ENCODE measurements at places on chromosomes 6 and 20.

GRCh38 chr6:13384966-13385365 lies 56.6 kb upstream of the TBC1D7 start:
- no peak for DNase-seq

DNA sequence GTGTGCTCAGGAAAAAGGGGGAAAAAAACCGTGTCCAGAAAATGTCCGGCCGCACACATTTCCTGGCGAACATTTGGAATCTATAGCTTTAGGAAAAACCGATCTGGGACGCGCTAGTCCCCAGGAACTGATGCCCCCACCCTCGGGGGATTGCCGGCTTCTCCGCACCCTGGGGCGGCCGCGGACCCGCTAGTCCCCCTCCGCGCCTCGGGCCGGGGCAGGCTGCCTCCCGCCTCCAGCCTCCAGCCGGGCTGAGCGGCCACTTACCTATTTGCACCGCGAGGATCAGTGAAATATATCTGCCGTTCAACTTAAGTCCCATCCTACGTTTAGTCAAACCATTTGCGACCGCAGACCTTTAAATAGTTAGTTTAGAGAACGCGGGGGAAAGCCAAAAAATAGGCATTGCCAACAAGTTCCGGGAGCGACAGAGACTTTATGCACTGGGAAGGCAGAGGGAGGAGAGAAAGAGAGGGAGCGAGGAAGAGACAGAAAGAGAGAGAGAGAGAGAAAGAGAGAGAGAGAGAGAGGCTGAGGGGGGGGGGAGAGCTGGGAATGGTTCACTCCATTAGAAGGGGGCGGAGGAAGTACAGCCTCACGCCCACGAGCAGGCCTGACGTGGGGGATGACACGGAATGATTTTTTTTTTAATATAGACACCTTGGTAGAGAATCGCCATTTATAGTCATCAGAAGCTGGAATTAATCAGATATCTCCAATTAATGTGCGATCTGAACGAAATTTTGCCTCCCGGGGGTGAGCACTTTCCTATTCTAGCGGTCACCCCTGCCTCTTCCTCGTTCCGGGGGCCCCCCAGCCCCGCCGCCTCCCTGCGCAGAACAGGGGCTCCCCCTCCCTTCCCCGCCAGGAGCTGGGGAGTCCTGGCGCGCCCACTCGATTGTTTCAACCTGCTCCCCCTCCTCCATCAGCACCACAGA lies at the start of gene NRN1:
Gene NRN1 (minus strand): TSS at position 498 of the 938 bp plus-strand sequence. CDS start 176 bp downstream, at position 322.
- DNase-seq = no peak

GRCh38 chr6:152566103-152566875 lies 70.9 kb downstream of the SYNE1 start:
- DNase-seq = no peak

DNA sequence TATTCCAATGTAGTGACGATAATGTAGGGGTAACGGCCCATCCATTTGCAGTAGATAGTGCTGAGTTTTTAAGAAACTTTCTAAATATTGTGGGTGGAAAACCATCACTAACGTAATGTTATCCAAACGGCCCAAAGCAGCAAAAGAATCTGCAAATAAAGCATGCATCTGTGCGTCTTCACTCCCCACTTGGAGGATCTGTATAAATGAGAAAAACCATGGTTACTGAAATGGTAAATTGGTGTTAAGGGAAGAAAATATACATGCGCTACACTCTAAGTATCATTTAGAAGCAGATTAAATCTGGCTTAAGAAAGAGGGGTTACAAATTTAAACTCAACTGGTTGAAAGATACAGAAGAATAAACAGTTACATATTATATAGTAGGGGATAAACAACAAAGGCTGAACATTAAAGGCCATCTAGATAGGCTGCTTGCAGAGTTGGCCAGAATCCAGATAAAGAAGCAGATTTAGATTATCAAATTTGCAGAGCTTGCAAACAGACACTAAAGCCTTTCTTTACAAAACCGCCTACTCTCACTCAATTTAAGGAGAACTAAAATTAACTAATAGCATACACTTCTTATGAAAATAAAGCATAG lies 93.3 kb downstream of the SESN1 start:
- no peak for DNase-seq

DNA sequence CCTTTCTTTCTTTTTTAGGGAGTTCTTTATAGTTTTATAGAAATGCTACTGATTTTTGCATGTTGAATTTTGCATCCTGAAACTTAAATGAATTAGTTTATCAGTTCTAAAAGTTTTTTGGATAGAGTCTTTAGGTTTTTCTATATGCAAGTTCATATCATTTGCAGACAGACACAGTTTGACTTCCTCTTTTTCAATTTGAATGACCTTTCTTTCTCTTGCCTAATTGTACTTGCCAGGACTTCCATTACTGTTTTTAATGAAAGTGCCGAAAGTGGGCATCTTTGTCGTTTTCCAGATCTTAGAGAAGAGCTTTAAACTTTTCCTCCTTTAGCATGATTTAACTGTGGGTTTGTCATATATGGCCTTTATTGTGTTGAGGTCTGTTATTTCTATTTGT lies 21.1 kb upstream of the EDN1 start:
- DNase-seq = no peak

DNA sequence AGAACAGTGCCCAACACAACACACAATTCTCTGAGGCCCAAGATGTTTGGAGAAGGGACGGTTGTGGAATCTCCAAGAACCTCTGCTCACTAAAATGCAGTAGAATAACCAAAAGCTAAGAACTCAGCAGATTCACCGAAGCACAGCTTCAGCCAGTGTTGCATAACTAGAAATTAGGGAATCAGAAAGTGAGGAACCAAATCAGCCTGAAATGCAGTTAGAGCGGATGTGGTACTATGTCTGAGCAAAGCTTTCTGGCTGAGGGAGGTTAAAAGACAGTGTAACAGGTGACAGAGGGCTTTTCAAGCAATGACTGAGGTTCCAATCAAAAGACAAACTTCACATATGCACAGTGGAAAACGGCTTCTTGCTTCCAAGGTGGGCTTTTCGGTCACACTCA lies 197.9 kb upstream of the KCNK16 start:
- DNase-seq = no peak

DNA sequence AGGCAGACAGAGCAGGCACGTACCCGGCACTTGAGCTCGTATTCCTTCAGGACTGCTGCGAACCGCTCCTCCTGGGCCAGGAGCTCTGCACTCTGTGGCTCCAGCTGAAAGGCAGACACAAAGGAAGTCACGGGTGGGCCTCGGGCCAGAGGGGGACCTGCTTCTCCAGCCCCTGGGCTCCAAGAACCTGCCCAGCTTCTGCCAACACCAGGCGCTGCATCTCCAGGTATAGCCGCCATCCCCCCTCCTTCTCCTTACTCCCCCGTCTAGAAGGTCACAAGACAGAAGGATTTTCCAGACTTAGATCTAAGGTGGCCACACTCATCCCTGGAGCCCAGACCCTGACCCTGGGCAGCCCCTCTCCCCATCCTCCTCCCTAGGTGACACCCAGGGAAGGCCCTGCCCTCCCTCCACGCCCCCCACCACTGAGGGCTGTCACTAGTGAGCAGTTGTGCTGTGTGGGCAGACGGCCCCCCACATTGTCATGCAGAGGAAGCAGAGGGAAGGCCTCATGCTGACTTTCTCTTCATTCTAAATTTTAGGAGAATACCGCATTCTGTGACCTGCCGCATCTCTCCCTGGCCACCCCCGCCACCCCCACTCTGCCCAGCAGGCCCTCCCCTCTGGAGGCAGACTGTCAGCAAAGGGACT lies 81.9 kb downstream of the GINS1 start:
- DNase-seq = no peak

GRCh38 chr6:93021235-93021915 lies 398.0 kb downstream of the EPHA7 start:
- DNase-seq = no peak

DNA sequence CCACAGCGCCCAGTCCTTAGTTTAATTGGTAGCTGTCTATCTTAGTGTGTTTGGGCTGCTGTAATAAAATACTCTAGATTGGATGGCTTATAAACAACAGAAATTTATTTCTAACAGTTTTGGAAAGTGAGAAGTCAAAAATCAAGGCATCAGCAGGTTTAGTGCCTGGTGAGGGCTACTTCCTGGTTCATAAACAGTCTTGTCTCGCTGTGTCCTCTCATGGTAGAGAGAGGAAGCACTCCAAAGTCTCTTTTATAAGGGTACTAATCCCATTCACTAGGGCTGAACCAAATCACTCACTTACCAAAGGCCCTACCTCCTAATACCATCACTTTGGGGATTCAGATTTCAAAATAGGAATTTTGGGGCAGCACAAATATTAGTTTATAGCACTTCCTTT lies 336.9 kb upstream of the RSPO3 start:
- no peak for DNase-seq

DNA sequence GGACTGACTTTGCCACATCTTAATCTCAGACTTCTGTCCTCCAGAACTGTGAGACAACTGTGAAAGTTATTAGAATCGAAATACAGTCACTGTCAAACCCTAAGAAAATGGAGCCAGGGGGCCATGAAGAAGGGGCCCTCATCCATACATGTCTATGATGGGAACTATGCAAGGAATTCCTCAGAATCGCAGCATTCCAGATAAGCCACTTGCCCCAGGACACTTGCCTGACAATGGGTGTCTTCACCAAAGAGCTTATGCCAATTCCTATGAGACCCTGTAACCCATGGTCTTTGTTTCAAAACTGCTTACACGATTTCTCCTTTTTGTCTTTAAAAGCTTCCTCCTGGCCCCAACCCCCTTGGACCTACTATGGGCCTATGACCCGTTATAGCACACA lies 90.4 kb upstream of the FOXP4 start:
- no peak for DNase-seq

DNA sequence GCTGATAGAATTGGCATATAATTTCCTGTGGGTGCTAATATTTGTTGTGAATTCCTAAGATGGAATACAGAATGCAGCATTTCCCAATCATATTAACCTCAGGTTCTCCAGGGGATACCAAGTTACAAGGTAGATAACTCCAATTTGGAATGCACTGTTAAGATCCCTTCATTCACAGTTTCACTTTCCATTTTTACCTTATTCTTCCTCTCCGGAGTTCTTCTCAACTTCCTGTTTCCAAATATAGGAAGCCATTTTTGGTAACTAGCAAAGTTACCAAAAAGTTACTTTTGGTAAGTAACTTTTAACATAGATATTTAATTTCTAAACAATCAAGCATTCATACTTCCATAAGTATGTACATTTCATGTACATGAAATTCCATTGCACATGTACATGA lies 63.5 kb upstream of the PHACTR2 start:
- DNase-seq = no peak

- DNase-seq = no peak
Measured at GRCh38 chr6:36959555-36960250, 5.2 kb downstream of the PI16 start.

DNA sequence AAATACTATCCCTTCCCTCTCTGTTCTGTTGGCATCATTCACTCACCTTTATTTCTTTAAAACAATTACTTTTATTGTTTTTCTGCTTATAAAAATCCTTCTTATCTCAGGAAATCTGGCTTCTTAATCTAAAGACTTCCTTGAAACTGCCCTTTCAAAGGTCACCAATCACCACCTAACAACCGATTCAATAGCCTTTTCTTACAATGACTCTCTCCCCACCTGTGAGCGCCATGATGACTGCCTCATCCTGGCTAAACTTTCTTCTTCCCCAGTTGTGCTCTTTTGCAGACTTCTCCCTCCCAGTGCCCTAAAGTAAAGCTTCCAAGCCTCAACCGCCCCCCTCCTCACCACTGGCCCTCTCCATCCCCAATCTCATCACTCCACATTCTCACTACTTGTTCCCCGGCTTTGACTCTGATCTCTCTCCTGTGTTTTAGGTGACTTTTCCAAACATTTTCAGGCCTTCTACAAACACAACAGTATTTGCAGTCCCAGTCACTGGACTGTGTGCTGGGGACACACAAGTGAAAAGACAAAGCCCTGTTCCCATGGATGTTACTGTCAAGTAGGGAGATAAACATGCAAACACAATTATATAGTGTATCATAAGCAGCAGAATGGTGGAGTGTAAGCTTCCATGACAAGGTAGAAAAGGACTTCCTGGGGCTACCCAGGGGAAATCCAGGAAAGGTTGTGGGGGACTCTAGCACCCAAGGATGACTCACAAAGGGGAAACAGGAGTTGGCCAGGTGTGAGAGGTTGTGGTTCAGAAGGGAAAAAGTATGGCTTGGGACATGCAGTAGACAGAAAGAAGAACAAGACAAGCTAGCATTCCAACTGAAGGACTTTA lies 12.8 kb downstream of the NHSL1 start:
- no peak for DNase-seq

GRCh38 chr20:2986466-2986865 lies 57.0 kb upstream of the GNRH2 start:
- no peak for DNase-seq

DNA sequence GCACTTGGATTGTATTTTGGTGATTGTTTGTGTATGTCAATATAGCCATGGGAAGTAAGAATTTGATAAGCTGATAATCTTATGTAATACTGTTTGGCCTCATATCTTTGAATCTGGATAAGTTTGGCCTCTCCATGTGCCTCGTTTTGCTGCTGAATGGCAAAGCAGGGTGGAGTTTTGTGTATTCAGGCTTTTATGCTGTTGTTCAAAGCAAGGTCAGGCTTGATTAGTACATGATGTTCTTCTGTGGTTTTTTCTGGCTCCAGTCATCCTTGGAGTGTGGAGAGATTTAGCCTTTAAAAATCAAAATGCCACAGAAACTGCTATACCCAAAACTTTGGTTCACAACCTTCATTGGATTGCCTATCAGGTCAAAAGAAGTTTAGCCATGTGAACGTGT lies 728.9 kb upstream of the GJE1 start:
- no peak for DNase-seq

GRCh38 chr6:140857739-140858380 lies 1274.9 kb upstream of the GJE1 start:
- no peak for DNase-seq

- no peak for DNase-seq
Measured at GRCh38 chr6:14810021-14810420, 435.8 kb upstream of the JARID2 start.

DNA sequence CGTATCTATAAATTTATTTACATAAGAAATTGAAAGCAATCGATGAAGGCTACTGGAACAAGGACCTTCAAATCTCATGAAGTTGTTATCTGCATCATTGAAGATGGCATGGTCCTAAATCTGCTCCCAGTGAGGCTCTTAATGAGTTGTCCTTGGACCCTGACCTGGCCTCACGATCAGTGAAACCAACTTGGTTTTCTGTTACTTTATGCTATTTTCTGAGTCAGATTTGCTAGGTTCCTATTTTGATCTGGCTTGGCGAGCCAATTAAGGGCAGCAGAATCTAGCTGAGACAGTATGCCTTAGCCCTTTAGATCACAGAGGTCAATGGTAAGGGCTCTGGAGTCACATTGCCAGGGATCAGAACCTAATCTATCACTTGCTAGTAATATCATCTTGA lies 30.1 kb upstream of the NOX3 start:
- no peak for DNase-seq

- no peak for DNase-seq
Measured at GRCh38 chr20:10076126-10077080, 41.6 kb downstream of the ANKEF1 start.
